ENCODE measurements at places on chromosomes 11 and 22. TPM values are rescaled to one million over a fixed set of nuclear protein-coding genes. Genes with fewer than 3 reads are reported as not detected.
A peak's percentile ranks its signal among the peaks of the same experiment; 100 is the strongest.

The MYRF gene
- 0.29 TPM for total RNA-seq

- DNase-seq: peak; percentile 91
These were observed 15.9 kb downstream of the RTN4RL2 start for GRCh38 chr11:57476047-57476756.

DNA sequence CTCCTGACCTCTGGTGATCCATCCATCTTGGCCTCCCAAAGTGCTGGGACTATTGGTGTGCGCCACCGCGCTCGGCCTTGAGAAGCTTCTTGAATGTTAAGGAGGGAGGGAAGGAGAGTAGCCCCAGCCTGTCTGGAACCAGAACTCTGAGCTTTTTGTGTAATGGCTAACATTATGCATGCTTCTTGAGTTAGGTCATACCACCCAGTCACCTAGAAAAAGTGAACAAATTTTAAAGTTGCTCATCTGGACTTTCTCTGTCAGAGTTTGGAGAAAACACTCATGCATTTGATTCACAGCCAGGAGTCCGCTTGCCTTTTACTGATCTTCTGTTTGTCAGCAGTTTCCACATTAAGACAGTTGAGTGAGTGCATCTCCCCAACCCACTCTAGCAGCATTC is 82.1 kb downstream of the PPP6R3 start:
- peak; percentile 90 for DNase-seq

DNA sequence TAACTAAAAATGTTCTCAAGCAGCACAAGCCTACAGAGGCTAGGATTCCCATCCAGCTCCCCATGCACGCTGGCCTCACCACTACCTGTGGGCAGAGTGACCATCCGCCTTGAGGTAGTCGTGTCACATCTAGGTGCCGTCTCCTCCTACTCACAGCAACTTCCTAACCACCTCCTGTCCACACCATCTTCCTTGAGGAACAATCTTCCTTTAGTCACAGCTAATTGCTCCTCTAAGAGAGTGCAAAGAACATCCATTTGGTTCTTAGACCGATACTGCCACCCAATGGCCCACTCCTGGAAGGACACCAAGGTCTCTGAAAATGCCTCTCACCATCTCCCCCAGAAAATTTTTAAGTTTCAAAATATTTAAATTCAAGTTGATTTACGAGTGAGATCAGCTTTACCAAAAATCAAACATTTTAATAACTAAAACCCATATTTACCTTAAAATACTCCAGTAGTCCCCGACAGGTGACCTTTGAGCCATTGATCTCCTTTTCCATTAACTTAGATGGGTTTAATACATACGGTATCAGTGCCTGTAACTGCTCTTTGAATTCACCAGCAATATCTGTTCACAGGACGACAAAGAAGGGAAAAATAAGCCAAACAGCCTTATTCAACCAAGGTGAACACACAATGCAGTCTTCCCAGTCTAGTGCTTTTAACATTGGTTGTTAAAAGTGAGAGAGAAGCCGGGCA is 21.7 kb upstream of the PLAAT3 start:
- DNase-seq: peak; percentile 84

DNA sequence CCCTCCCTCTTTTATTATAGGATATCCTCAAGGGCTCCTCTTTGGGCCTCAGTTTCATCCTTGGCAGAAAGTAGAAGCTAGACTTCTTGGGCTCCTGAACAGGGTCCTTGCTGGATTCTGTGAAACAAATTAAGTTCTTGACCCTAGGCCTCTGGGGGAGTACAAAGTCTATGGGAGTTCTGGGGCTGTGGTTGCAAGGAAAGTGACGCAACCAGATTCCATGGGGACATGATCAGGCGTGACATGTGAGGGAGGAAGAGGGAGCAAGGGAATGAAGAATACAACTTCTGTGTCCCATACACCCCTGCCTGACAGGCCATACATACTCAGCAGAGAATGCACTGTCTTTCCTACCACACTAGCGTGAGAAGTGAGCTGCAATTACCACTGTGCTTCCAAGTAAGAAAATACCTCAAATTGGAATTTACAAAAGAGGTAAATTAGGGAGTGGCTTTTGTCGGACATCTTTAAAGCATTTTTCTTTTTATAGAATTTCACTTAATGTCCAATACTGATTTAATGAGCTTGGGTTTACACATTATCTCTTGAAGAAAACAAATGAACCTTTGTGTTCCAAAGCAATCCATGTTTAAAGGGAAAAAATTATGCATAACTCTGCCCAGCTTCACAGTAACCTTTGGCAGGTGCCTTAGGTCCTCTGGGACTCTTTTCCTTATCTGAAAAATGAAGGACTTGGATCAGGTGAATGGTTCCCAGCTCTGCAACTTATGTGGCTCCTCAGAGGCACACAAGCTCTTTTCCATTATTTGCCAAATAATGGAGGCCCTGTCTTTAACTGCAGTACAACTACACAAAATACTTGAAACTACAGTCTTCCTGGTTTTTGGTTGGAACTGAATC is 38.9 kb downstream of the LIMK2 start:
- DNase-seq: no peak

- DNase-seq: no peak
These were observed 3.9 kb upstream of the MUC15 start for GRCh38 chr11:26575946-26576345.

Measured in osteoblast (primary cell).